ENCODE measurements at places on chromosomes 13 and 19.

- no peak for DNase-seq
These were observed 2.2 kb downstream of the ACP7 start for GRCh38 chr19:39086386-39086785.

DNA sequence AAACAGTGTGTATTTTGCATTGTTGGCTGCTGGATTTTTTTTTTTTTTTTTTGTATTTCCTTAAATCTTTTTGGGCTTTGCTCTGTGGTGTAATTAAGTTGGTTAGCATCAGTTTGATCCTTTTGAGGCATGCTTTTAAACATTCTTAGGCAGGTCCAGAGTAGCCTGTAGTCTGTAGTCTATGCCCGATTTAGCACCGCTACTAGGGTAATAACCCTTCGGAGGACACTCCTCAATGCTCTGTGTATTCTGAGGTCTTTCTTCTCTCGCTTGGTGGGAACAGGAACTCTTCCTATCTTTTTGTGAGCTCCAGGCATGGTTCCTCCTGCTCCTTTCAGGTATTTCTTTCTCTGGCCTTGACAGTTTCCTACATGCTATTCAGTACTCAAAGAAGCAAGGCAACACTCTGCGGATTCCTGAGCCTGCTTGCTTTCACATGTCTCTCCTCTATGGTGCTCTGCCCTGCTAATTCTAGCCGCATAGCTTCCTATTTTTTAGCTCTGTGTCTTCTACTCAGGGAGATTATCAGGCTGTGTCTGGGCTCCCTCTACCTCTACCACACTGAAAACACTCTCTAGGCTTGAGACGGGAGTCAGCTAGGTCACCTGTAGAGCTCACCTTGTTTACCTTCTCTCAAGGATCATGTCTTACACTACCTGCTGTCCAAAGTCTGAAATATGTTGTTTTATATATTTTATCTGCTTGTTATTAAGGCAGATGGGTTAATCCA, 195.1 kb downstream of the NDFIP2 start:
- no peak for DNase-seq

DNA sequence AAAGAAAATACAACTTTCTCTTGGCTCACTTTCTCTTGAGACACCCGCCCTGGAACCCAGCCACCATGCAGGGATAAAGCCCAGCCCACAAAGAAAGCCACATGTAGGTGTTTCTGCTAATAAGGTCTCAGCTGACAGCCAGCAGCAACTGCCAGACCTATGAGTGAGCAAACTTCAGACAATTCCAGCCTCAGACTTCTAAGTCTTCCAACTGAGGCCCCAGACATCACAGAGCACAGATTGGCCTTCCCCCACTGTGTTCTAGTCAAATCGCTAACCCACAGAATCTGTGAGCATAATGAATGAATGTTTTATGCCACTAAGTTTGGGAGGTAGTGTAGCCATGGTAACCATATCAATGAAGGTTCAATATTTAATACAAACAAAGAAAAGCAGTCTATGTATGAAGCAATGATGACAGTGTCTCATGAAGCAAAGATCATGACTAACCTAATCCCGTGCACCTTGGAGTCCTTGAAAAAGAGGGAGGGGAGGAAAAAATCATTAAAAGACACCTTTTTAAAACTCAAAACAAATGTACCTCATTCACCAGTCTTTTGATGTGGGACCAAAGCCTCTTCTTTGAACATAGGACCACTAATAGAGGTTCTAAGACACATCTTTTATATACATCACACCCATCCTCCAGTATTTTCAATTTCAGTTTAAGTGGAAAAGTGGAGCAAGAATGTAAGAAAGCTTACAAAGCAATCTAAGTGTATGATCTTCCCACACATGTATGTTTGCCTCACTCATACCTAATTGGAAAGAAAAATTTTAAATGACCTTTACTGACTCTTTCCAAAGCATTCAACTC, 6.2 kb downstream of the MRPS31 start:
- no peak for DNase-seq

DNA sequence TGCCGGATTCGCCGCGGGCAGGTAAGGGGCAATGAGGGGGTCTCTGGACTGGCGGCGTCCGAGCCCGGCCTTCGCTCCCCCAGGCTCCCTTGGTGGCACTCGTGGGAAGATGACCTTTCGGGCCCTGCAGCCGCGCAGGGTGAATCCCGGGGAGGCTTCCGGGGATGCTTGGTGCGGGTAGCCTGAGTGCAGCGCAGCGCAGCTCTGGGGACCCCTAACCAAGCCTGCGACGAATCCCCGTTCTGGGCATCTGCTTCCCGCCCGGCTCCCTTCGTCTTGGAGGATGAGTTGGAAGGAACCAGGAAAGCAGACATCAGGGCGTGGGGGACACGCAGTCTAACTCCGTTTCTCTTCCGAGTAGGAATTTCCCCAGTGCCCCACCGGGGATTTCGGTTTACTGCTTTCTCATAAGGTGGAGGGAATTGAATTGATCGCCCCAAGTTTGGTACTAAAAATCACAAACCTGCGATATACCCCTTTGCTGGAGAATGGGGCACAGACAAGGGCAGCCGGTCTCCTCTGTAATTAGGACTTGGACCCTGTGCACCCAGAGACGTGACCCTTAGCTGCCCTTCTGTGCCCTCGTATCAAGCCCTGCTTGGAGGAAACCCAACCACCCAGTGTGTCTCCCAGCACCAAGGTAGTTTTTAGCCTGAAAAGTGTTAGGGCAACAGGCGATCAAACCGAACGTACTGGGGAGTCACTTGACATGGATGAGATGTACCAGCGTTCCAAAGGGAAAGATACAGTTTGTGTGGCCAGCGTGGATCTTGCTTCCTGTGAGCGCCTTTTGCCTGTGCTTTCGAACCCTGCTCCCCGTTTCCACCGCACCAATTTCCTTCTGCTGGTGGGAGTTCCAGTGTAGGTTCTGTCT, 1.0 kb downstream of the GPC5 start:
- no peak for DNase-seq

GRCh38 chr19:39448271-39448670, 2.9 kb downstream of the SUPT5H start:
- DNase-seq = no peak

DNA sequence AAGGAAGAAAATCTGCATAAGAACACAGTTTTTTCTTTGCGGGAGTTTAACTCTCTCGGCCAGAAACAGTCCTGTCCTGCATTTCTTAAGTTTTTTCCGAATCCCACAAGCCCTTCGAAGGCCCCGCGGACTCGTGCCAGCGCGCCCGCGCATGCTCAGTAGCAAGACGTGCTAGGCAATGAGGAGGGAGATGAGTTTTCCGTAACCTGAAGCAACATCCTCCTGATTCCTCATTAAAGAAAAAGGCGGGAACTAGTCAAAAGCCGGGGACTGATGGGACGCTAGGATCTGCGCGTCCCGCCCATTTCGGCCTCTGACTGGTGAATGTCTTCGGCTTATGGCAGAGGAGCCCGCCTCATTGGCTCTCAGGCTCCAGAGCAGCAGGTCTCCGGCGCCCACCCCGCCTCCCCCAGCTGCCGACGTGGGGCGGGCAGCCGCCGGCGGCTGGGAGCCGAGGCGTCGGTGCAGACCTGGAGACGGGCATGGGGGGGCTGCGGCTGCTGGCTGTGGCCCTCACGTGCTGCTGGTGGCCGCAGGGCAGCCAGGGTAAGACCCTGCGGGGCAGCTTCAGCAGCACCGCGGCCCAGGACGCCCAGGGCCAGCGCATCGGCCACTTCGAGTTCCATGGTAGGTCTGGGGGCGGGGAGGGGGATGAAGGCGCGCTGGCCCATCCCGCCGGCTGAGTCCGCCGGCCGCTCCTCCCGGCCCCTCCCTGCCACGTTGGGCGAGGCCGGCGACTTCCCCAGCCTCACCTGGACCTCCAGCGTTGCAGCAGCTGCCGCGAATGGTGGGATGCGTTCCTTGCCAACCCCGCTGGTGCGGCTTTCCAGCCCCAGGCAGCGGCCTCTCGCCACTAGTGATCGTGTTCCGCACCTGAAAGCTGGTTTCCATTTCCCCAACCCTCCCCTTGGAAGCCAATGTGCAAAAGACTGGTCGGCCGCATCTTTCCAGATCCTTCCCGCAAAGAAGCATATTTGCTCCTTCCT, at the start of gene GPR180:
Gene GPR180, plus strand, starts transcription at position 412 of the 986 bp plus-strand sequence. Its CDS starts 71 bp downstream, at position 483.
- DNase-seq = peak; percentile 100

DNA sequence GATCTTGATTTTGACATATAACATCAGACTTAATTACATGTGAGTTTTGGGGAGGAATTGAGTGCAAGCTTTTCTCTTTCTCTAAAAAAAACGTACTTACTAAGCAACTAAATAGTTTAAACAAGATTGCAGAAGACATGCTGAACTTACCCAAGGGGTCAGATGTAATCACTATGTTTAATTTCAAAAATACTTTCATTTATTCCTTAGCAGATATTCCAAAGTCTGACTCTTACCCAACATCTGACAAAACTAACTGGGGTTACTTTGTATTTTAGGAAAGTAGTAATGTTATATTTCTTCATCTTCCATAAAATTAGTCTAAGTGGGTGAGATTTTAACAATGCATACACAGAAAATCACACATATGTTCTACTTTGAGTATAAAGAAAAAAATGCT, 270.2 kb downstream of the DNAJC15 start:
- no peak for DNase-seq

DNA sequence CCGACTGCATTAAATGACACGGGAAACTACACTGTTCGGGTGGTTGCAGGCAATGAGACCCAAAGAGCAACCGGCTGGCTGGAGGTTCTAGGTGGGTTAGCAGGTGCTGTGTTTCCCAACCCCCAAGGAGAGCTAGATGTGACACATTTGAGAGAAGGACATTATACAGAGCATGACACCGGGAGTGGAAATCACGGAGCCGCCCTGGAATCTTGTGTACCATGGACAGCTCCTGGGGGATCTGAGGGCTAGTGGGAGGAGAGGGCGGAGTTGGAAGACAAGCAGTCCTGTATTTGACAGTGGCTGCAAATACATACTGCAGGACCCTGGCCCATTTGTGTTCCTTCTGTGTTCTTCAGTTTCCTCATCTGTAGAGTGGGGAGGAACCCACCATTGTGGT, 2.3 kb downstream of the CEACAM18 start:
- no peak for DNase-seq

DNA sequence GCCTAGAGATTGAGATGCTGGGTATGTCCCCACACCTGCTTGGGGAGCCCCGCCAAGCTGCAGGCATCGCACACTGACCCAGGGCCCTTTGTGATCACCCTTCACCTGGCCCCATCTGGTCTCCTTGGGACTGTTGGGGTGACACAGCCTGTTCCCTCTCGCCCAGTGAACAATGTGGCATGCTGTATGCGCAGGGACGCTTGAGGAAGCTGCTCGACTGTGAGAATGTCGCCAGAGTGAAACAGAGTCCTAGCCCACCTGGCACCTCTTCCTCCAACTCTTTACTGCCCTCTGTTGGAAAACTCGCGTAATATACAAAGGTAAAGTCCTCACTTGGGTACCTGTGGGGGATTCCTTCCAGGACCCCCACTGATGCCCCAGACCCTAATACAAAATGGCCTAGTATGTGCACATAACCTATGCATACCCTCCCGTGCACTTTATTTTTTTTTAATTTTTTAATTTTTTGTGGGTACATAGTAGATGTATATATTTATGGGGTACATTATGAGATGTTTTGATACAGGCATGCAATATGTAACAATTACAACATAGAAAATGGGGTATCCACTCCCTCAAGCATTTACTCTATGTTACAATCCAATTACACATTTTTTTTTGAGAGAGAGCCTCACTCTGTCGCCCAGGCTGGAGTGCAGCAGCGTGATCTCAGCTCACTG, 9.0 kb downstream of the BLOC1S3 start:
- DNase-seq = peak; percentile 18

- no peak for DNase-seq
These were observed 4.5 kb upstream of the ADGRE2 start for GRCh38 chr19:14782626-14783409.

GRCh38 chr13:24228852-24229458, 68.4 kb downstream of the SPATA13 start:
- peak; percentile 54 for DNase-seq

DNA sequence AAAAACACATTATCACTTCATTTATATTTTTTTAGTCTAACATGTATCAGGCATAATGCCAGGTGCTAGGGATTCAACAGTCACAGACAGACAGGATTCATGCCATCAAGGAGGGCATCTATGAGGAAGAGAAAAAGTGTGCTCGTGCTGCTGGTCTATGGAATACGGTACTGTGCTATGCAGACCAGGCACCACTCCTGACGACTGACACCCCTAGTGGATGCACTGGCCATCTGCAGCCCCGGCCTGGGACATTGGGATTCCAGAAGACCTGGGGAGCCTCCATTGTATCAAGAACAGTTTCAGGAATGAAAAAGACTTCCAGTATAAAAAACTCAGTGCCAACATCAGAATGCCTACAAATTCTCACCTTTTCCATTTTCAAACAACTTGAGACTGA, 94.0 kb downstream of the KLF12 start:
- no peak for DNase-seq

DNA sequence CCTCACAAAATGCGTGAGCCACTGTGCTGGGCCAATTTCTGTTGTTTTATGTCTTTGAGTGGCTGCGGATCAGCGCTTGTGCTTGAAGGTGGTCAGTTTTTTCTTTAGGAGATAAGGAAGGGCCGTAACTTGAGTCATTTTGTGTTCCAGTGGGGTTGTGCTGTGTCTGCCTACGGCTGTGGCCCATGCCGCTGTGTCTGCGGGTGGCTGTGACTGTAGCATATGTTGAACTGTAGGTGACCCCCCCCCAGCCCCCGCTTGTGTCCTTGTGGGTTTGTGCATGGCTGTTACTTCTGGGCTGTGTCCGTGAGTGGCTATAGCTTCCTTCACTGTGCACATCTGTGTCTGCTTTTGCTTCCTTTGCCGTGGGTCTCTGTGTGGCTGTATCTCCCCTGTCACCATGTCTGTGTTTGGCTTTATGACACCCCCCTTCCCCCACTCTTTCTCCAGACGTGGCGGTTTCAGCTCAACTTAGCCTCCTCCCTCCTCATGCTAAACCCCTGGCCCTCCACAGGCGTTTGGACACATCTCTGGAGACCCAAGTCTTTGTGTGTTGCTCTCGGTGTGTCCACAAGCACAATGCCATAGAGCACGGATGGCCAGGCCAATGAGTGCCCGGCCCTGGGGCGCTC, 675 bp downstream of the PPP1R14A start:
- no peak for DNase-seq

DNA sequence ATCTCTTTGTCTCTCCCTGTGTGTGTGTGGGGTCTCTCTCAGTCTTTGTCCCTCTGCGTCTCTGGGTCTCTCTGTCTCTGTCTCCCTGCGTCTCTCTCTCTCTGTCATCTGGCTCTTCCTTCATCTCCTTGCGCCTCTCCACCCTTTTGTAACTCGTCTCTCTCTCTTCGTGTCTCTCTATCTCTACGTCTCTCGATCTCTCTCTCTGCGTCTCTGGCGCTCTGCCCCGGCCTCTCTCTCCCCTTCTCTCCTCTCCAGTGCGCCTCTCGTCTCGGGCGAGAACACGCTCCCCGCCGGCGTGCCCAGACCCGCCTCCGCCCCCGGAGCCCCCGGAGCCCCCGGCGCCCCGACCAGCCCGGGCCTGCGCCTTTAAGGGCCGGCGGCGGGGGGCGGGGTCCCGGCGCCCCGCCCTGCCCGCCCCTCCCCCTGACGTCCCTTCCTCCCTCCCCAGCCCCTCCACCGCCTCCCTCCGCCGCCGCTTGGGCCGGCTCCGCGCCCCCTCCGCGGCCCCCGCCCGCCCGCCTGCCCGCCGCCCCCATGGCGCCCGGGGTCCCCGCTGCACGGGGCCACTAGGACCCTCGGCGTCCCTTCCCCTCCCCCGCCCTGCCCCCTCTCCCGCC, at the start of gene MARK4:
Gene MARK4, plus strand, starts transcription at position 440 of the 620 bp plus-strand sequence. CDS start 318 bp downstream, outside the sequence.
- peak; percentile 28 for DNase-seq

Measured in NCI-H1092 treated with DMSO at 0.1 percent for 48 hours (cell line).